CD4-positive, alpha-beta T cell (primary cell): ENCODE measurements at places on chromosomes 3 and 15.

DNA sequence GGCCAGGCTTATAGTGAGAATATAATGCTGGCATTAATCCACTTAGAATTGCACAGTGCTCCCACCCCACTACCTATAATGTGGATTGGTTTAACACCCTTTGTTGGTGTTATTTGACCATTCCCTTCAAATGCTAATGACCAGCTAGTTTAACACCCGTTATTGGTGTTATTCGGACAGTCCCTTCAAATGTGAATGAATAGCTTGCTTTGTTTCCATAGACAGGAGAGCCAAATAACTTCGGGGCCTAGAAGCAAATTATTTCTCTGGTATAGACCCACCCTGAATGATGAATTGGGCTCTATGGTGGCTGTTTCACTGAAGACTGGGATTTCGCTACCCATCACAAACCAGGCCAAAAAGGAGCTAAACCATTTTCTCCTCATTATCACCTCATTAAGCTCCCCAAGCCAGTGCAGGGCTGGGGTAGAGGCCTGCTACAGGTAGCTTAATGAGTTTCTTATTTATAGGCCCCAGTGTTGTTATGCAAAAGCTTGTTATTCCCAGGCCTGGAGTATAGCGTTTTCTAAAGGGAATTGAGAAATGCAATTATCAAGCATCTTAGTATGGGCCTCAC, 494.1 kb upstream of the DPH6 start:
- no peak overlapping the region for H3K27ac ChIP-seq
- DNase-seq = no peak
- no peaks in the 10 kb centered on the region for H3K4me1 ChIP-seq

- no peak overlapping the region for H3K27ac ChIP-seq
- no peaks in the 10 kb centered on the region for H3K27me3 ChIP-seq
- H3K4me1 ChIP-seq = no peaks in the 10 kb centered on the region
- DNase-seq = no peak
- H3K4me3 ChIP-seq = no peak overlapping the region
These were observed 215.1 kb downstream of the MYRIP start for GRCh38 chr3:40024526-40024925.

GRCh38 chr15:99755692-99756409, 22.6 kb upstream of the LYSMD4 start:
- no peak for DNase-seq
- H3K4me3 ChIP-seq = no peak overlapping the region
- H3K4me1 ChIP-seq = peaks cover 4% of the 10 kb centered on the region
- H3K36me3 ChIP-seq = no peaks in the 10 kb centered on the region

GRCh38 chr3:143081844-143082778, 37.5 kb upstream of the CHST2 start:
- no peaks in the 10 kb centered on the region for H3K27me3 ChIP-seq
- no peak for DNase-seq
- H3K4me1 ChIP-seq = peaks cover 7% of the 10 kb centered on the region
- no peak overlapping the region for H3K4me3 ChIP-seq
- no peaks in the 10 kb centered on the region for H3K36me3 ChIP-seq

- no peak overlapping the region for H3K4me3 ChIP-seq
- no peaks in the 10 kb centered on the region for H3K4me1 ChIP-seq
- no peaks in the 10 kb centered on the region for H3K36me3 ChIP-seq
These were observed 69.1 kb downstream of the GREM1 start for GRCh38 chr15:32786906-32787305.

GRCh38 chr3:171649911-171650592, 160.2 kb downstream of the PLD1 start:
- no peak overlapping the region for H3K27ac ChIP-seq
- no peaks in the 10 kb centered on the region for H3K36me3 ChIP-seq
- DNase-seq = no peak
- no peak overlapping the region for H3K4me3 ChIP-seq
- no peaks in the 10 kb centered on the region for H3K27me3 ChIP-seq

DNA sequence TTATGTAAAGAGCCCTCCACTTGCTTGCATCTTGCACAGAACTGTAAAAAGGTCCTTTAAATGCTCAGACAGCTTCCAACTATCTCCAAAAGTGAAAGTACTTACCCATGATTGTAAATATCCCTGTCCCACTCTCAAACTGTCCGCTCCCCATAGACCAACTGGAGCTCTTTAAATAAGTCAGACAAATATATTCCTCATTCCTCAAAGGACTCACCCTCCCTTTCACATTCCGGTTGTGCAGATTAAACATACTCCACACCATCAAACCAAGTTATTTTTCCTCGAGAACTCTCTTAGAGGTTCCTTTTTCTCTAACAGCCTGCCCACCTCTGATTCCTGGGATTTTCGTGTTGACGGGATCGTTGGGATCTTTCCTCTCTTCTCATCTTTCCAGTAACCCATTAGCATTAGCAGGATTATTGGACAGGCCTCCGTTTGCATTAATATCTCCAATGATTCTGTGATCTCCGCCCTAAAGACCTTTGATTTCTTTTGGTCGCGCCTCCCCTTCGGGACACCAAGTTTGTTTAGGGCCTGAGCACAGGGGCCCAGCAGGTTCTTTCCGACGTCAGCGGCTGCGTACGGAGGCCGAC, 763 bp downstream of the GOLGB1 start:
- H3K4me3 ChIP-seq = peak overlapping the region; percentile 77
- DNase-seq = peak; percentile 34
- H3K27me3 ChIP-seq = no peaks in the 10 kb centered on the region
- no peaks in the 10 kb centered on the region for H3K36me3 ChIP-seq
- H3K27ac ChIP-seq = peak overlapping the region; percentile 92

GRCh38 chr3:196202516-196202970, 8.7 kb downstream of the ZDHHC19 start:
- peaks cover 7% of the 10 kb centered on the region for H3K4me1 ChIP-seq
- no peaks in the 10 kb centered on the region for H3K36me3 ChIP-seq
- H3K27ac ChIP-seq = no peak overlapping the region

DNA sequence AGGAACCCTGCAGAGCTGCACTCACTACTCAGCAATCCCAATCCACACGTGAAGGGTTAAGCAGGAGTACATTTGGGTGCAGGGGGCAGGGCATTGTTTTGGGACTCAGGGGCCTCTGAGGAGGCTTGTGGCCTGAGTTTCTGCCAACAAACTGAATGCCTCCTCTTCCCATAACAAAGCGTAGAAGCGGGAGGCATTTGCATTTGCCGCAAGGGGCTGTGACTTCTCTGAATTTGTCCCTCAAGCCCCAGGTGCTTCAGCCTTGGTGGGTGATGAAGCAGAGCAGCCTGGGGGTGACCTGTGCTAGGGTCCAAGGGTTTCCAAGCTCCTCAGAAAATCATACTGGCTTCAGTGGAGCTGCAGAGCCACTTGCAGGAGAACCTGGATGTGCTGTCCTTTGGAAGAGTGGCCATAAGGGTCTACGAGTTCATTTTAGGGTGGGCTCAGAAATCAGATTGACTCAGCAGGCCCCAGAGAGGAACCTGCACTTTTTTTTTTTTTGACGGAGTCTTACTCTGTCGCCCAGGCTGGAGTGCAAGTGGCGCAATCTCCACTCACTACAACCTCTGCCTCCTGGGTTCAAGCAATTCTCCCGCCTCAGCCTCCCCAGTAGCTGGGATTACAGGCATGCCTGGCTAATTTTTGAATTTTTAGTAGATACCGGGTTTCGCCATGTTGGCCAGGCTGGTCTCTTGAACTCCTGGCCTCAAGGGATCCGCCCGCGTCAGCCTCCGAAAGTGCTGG, 1.4 kb upstream of the RPSA start:
- no peak for DNase-seq
- H3K36me3 ChIP-seq = peaks cover 33% of the 10 kb centered on the region
- no peaks in the 10 kb centered on the region for H3K27me3 ChIP-seq

DNA sequence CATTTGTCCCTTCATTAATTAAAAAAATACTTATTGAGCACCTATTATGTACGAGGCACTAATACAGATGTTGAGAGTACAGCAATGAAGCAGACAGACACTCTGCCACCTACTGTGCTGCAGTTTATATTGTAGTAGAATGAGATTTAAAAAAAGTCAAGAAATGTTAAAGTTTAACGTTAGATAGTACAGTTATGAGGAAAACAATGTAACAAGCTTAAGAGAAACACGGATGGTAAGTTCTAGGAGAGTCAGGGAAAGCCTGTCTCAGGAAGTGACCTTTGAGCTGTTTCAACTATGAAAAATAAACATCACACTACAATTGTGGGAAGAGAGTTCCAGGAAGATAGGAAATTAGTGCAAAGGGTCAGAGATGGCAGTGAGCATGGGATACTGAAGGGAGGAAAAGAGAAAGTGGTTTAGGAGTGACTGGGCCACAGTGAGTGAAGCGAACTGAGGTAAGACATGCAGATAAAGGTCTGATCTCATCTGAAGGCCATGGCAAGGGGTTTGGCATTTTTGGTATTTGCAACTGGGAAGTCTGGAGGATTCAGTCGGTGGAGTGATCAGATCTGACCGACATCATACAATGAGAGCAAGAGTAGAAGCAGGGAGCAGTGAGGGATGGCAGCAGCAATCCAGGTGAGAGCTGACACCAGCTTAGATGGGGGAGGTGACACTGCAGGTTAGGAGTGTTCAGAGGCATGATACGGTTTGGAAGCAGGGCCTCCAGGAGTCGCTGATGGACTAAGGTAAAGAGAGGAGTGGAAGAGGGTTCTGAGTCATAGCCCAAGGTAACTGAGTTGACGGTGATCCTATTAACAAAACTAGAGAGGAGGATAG, 28.5 kb downstream of the PLSCR4 start:
- no peak for DNase-seq
- no peak overlapping the region for H3K27ac ChIP-seq
- no peaks in the 10 kb centered on the region for H3K27me3 ChIP-seq
- H3K36me3 ChIP-seq = no peaks in the 10 kb centered on the region
- no peaks in the 10 kb centered on the region for H3K4me1 ChIP-seq

DNA sequence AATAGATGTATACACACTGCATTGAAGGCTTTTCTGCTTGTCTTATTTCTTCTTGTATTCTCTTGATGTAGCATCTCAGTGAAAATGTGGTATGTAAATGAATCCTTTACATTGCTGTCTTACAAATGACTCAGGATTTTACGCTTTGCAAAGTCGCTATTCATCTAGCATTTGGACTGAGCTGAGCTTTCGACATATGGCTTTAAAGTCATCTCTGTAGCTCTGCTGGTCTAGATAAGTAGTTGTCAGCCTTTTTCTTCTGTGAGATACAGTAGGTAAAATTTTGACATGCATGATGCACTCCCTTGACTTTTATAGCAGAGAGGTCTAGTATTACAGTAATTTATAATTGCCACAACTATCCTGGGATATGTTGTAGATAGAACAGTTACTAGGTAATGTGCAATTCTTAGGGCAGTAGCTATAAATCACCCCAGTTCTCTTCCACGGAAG, 16.8 kb downstream of the MEF2A start:
- no peak overlapping the region for H3K4me3 ChIP-seq
- no peak for DNase-seq
- H3K27me3 ChIP-seq = no peaks in the 10 kb centered on the region
- H3K4me1 ChIP-seq = no peaks in the 10 kb centered on the region
- H3K36me3 ChIP-seq = no peaks in the 10 kb centered on the region
- no peak overlapping the region for H3K27ac ChIP-seq

- no peaks in the 10 kb centered on the region for H3K36me3 ChIP-seq
- DNase-seq = no peak
- H3K27ac ChIP-seq = no peak overlapping the region
- no peaks in the 10 kb centered on the region for H3K27me3 ChIP-seq
- H3K4me1 ChIP-seq = no peaks in the 10 kb centered on the region
These were observed 34.4 kb downstream of the FSIP1 start for GRCh38 chr15:39748276-39748675.

DNA sequence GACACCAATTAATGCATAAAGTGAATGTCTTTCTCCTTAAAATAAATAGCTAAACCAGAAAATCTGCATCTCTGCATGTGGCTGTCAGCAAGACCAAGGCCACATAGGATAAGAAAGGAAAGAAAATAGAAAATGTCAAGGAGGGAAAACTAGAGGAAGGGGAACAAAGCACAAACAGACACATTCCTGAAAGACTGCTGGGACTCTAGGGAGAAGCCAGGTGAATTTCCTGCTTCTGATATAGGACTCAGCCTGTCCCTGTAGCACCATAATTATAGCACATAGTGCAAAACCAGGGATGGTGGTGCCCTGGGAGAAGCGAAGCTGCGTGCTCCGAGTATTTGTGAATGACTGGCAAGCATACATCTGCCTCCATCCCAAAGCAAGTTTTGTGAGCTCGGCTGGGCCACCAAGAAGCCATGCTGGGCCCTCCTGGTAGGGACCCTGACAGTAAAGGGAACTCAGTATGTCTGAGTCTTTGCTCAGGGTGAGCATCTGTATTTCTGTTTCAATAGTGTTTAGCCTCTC, 14.2 kb downstream of the FSTL1 start:
- no peaks in the 10 kb centered on the region for H3K4me1 ChIP-seq
- no peaks in the 10 kb centered on the region for H3K36me3 ChIP-seq
- no peak for DNase-seq
- H3K27me3 ChIP-seq = no peaks in the 10 kb centered on the region
- no peak overlapping the region for H3K27ac ChIP-seq
- H3K4me3 ChIP-seq = no peak overlapping the region

- no peaks in the 10 kb centered on the region for H3K27me3 ChIP-seq
- no peaks in the 10 kb centered on the region for H3K4me1 ChIP-seq
- no peak overlapping the region for H3K4me3 ChIP-seq
- DNase-seq = no peak
- H3K27ac ChIP-seq = no peak overlapping the region
These were observed 10.9 kb downstream of the TTLL3 start for GRCh38 chr3:9820946-9821345.

GRCh38 chr3:122349171-122349570, 24.1 kb downstream of the CSTA start:
- H3K36me3 ChIP-seq = no peaks in the 10 kb centered on the region
- H3K4me1 ChIP-seq = no peaks in the 10 kb centered on the region
- H3K4me3 ChIP-seq = no peak overlapping the region
- no peaks in the 10 kb centered on the region for H3K27me3 ChIP-seq
- H3K27ac ChIP-seq = no peak overlapping the region
